ENCODE measurements at places on chromosomes 4 and X.

DNA sequence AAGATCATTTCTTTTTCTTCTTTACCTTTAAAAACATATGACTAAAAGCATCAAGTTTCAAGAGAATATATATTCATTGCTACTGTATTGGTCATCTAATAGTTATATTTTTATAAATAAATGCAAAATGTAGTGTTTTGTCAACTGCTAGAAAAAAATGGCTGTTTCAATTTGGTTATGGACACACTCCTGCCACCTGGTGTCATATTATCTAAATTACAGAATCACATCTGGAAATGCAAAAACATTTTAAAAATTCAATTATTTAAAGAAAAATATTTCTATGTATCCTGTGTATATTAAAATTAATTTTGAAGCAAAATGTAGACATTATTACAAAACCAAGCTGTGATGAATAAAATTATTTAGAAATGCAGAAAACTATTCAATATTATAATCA is 329.4 kb upstream of the PCDH18 start:
- DNase-seq = peak; percentile 4

- no peak for DNase-seq
These were observed 16.1 kb upstream of the CXCL3 start for GRCh38 chr4:74054483-74055047.

DNA sequence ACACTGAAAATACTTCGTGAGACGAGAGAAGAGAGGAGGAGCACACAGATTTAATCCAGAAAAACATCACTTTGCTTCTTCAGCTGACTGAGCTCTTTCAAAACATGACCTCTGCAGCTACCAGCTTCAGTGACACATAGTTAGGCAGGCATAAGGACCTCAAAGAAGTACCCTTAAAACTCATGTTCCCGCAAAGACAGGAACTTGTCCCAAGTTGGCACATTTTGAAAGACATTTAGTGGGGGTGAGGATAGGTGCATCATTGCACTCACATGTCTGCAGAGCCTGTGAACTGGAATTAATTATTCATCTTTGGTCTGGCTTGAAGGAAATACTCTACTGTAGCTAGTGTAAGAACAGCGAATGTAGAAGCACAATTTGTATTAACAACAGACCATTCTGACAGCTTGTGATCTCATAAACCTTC is 221.8 kb downstream of the MGST2 start:
- DNase-seq = no peak

- DNase-seq = no peak
These were observed 176.2 kb upstream of the TACR3 start for GRCh38 chr4:103895876-103896465.

GRCh38 chr4:150569384-150569987 is 12.5 kb upstream of the MAB21L2 start:
- no peak for DNase-seq

DNA sequence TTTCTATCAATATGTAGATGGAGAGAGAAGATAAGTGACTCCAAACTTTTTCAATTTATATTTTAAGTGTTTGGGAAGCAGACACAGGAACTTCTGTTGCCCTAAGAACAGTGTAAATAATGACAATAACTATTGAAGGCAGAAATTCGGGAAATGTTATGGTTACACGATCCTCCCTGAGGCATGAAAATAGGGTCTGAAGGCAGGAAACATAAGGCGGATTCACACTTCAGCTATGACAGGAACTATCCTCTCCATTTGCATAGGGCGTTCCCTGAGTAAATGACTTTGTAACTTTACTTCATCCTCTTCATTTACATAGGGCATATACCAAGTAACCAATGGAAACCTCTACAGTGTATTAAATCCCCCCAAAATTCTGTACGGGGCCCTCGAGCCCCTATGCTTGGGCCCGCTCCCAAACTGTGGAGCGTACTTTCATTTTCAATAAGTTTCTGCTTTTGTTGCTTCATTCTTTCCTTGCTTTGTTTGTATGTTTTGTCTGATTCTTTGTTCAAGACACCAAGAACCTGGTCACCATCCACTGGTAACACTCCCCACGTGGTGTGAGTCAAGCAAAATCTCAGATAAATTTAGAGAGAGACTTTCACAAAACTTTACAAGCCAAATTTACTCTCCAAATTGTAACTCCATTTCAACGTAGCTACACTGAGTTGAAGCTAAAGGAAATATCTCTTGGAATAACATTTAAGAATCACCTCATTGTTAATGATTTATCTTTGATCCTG is 2504.3 kb downstream of the ARAP2 start:
- no peak for DNase-seq
